ENCODE measurements at places on chromosomes 5 and 9.

DNA sequence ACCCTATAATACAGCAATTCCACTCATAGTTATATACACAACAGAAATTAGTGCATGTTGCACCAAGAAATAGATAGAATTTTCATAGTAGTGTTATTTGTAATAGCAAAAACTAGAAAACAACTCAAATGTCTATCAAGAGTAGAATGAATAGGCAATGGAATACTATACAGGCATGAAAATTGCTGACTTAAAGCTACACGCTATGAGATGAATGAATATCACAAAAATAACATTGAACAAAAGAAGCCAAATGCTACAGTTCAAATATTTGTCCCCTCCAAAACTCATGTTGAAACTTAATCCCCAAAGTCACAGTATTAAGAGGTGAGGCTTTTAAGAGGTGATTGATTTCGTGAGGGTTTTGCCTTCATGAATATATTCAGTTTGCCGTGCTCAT is 215.1 kb downstream of the FRMD3 start:
- DNase-seq = no peak

DNA sequence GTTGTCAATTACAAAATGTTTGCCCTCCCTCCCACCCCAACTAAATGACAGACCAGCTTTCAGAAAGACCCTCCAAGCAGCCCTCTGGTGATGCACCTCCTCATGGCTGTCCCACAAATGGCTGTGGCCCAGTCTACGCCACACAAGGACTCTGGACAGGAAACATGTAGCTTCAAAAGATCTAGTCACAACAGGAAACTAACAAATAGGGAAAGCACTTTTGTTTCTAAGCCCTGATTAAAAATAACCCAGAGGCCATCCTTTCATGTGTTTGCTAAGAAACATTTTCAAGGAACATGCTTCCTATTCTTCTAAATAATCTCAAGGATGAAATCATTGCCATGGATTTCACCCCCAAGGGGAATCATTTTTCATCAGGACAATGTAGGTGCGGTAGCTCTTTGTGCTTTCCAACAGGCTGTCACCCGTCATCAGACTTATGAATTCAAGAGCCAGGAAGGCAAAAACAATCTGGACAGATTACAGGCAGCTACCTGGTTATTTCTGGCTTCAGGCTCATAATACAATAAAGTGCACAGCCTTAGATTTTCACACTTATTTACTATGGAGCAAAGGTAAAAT is 20.1 kb downstream of the PCSK1 start:
- DNase-seq = no peak

- peak; percentile 91 for DNase-seq
These were observed 87.4 kb downstream of the ZNF608 start for GRCh38 chr5:124658867-124659557.

DNA sequence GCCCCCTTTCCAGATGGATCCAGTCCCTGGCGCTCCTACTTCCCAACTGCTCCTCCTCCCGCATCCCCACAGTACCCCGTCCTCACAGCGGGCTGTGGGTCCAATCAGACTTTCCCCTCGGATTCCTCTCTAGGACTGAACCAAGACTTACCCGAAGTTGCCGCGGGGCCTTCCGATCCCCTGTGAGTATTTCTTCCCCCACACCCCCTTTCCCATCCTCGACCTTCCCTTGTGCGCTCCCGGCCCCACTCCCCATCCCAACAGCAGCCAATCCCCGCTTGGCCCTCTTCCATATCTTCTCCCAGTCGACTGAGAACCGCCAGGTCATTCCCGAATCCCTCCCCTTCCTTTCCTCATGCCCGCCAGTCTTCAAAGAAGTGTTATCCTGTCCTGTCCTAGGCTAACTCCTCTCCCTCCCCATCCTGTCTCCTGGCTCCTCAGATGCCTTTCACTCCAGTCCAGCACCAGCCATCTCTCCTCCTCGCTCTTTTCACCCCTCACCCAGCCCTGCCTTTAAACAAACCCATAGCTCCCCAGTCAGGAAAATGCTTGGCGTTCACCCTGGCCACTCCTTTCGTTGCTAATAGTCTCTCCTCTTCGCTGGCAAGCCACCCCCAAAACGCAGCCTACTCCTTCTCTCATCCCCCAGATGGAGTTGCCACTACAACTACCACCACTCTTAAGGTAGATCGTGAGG is 646 bp downstream of the SWI5 start:
- no peak for DNase-seq

- no peak for DNase-seq
These were observed 83.3 kb downstream of the PRRT1B start for GRCh38 chr9:131628459-131629225.

DNA sequence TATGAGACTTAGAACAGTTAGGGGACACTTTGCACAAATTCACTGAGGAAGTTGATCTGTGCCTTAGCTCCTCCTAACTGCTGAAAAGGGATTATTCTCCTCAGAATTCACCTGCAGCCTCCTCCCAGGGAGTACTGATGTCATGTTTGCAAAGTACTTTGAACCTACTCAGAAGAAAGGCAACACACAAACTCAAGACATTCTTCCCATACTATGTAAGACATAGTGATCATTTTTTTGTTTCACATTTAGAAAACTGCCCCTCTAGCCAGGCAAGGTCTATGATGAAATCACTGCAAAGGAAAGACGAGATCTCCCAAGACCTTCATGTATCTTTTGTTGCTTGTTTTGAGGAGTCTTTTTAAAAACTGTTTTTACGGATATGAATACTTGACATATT is 10.6 kb upstream of the VLDLR start:
- no peak for DNase-seq

DNA sequence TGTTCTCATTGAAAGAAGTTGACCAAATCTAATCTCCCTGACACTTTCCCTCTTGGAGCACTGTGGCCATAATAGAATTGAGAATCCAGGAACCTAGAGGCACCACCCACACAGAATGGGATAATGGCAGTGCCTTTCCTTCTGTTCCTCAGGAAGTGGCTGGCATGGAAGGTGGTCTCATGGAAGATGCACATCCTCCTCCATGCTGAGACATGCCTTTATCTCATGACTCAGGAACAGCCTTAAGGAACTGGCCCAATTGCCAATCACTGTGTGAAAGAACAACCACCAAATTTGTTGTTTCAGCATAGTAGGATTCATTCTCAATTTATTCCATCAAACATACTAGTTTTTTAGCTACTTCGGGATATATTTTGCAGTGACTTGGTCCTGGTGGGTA is 137.5 kb upstream of the RASGRF2 start:
- no peak for DNase-seq

DNA sequence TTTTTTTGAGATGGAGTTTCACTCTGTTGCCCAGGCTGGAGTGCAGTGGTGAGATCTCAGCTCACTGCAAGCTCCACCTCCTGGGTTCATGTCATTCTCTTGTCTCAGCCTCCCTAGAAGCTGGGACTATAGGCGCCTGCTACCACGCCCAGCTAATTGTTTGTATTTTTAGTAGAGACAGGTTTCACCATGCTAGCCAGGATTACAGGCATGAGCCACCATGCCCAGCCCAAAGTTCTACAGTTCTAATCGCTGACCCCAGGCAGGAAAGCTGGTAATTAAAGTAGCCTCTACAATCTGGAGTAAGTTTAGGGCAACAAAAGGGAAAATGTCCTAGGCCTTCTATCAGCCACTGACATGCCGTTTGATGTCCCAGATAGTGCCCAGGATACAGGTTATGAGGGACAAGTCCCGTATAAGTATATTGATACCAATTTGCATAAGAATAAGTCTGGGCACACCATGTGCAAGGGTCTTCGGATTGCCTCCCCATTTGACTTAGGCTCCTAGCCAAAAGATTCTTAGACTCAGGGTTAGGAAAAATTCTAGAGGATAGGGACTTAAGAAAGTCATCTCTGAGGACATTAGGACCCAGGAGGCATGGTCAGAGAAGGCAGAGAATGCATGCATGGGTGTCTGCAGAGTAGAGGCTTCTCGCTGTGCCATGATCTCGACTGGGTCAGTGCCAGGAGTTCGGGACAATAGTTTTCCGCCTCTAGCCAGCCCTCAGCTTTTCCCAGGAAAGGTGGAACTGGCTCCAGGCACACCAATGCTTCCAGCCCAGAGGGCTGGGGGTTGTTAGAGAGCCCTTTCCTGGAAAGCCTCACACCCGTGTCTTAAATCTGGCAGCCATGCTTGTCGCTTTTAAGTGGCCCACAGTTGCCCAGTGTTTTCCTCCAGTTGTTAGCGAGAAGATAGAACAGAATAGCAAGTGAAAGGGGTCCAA is 1111.1 kb downstream of the TAF11L14 start:
- peak; percentile 38 for DNase-seq

GRCh38 chr9:16247188-16247875 is 623.1 kb downstream of the BNC2 start:
- DNase-seq = no peak

DNA sequence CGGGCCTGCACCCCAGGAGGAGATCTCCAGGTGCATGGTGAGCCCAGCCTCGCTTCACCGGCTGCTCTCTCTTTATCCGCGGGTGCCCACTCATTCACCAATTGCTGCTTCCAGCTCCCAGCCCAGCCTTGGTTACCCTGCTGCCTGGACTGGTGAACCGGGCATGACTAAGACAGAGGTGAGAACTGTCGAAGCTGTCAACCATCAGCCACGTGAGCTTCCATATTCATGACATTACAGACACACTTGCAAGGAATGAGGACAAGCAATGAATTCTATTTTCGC is 220.5 kb downstream of the ROR2 start:
- DNase-seq = no peak

DNA sequence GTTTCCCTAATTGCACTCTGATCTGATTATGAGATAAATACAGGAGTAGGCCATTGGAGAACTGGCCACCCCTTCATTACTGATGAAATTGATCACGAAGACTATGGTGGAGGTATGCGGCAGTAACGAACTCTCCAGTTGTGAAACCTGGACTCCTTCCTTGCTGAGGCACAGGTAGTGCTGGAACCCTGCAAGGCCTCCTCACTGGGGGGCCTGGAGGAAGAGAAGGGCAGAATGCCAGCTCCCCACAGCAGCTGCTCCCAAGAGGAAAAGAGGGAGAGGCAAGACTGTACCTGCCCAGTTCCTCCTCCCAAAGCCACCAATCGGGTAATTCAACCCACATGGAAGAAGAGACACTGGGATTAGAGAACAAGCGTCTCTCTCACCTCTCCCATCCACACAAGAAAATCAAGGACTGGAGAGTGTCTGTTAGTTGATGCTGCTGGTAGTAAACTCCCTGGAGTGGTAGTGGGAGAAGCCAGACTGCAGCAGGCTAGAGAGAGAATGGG is 19.1 kb upstream of the TRIO start:
- DNase-seq = no peak

DNA sequence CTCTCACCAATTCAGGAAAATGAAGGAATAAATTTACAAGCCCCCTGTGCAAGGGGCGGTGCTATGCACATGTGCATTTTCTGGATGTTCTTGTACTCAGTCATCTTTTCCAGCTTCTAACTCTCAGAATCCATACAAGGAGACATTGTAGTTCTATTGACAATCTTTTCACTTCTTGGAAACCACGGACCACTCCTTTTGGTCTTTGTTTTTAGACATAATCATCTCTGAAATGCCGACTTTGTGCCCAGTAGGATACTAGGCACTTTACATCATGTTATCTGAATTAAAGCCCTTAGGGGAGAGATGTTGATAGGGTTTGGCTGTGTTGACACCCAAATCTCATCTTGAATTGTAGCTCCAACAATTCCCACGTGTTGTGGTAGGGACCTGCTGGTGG is 322.6 kb upstream of the WWC1 start:
- no peak for DNase-seq

DNA sequence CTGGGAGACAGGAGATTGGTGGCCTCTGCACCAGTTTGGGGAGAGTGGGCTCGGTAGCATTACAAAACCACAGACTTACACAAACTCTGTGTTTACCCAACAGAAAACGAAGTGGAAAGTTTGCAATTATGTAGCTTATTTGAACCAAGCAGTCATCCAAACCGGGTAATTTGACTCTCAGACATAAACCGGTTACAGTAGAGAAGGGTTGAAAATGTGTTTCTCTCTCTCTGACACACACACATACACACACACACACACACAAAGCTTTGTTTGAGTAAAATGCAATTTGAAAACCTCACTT is 97.1 kb upstream of the ZNF608 start:
- no peak for DNase-seq

GRCh38 chr5:57033103-57033502 is 81.2 kb upstream of the MIER3 start:
- DNase-seq = no peak

DNA sequence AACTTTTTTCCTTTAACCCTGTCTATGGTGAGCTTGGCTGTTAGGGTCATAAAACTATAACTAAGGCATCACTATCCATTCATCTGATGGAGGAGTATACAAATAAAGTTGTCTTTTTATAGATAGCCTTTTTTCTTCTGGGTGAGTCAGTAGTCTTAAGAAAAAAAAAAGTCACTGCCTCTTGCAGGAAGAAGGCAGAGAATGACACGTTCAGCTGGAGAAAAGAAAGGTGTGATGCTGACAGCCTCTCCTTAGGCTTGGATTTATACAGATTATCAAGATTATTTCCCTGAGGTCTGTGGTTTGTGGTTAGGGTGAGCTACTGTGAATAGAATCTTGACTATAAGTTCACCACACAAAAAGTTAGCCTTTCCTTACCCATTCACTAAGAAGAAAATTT is 23.0 kb downstream of the EPB41L4B start:
- DNase-seq = no peak

DNA sequence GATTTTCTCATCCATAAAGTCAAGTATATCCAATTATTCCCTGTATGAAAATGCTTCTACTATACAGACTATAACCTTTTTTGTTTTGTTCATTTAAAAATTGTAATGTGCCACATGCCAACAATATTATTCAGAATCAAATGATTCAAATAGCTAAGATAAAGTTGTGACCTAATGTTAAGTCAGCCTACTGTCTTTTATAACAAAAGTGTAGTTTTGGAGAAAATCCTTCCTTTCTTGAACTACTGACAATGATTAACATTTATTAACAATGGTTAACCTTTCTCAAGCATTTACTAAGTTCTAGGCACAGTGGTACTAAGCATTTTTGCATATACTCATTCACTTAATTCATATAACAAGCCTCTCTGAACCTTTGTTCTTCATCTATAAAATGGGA is 25.0 kb downstream of the CSF2 start:
- DNase-seq = no peak

DNA sequence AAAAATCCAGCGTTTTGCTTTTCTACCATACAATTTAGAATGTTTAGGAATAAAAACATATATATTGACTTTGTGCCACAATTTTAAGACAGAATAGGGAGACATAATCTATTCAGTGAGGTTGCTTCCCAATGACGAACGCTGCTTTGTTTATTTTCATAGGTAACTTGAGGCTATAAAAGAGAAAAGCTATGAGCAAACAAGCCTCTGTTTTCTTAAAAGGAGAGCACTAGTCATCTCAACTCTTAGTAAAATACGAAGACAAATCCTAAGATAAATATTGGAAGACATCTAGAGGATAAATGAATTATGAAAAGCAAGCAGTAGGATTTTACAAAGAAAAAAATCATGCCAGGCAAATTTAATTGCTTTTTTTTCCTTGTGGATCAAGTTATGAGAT is 363.6 kb downstream of the ANXA1 start:
- no peak for DNase-seq

- DNase-seq = no peak
These were observed 3.1 kb downstream of the TSPAN17 start for GRCh38 chr5:176650354-176650884.

Measured in Kasumi-1 (cell line).